ENCODE measurements at places on chromosomes 3 and 15. TPM values are rescaled to one million over a fixed set of nuclear protein-coding genes. Genes with fewer than 3 reads are reported as not detected.

- no peak for DNase-seq
Measured at GRCh38 chr3:120130656-120131055, 36.4 kb upstream of the GSK3B start.

Gene CHST13
- total RNA-seq = not detected

GRCh38 chr3:25478964-25479726, 51.1 kb downstream of the RARB start:
- no peak for DNase-seq

DNA sequence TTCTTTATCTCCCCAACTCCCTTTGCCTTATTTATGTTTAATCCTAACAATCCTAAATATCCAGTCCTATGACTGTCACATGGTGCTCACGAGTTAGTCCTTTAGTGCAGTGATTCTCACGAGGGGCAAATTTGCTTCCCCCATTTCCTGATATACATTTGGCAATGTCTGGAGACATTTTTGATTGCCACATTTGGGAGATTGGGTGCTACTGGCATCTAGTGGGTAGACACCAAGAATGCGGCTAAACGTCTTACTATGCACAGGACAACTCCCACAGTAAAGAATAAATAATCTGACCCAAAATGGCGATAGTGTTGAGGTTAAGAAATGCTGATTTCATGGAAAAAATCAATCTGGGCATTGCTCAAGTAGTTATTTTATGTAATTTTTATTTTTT, 466.5 kb downstream of the ROBO2 start:
- no peak for DNase-seq

DNA sequence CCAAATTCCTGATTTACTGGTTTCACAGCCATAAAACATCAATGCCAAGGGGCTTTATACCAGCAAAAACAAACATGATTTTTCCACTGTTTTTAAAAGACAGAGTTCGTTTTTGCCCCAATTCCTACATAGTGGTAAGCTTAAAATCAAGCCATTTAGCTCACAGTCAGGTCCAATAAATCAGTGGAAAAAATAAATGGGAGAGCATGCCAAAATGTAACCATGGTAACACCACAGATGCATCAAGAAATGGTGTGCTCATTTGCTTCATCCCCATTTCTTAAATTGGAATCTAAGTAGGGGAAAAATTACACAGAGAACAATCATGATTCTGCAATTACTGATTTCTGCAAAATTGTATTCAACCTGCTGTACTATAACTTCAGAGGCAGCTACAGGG, 418.8 kb downstream of the MAGI1 start:
- no peak for DNase-seq

- no peak for DNase-seq
Measured at GRCh38 chr3:98519351-98519750, 3.4 kb downstream of the CLDND1 start.

DNA sequence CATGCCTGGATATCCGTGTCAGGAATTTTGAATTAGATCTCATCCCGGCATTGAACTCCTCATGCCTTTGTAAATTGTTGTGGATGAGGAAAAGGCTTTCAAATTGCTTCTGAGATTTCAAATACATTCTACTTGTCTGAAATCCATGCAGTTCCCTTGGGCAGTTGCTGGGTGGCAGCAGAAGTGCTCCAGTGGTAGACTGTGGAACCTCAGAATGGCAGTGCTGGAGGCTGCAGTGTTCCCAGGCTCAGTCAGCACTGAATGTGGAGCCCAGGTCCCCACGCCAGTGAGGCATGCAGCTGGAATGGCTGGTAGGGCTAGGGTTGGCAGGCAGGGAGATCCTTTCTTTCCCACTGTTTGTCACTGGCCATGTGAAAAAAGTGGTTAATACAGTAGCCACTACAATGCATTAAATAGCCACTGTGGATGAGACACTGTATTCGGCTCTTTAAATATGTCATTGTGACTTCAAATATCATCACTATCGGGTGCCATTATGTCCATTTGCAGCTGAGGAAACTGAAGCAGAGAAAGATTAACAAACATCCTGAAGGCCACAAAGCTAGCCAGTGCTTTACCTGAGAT, 98.6 kb downstream of the TPRG1 start:
- DNase-seq = peak; percentile 62

DNA sequence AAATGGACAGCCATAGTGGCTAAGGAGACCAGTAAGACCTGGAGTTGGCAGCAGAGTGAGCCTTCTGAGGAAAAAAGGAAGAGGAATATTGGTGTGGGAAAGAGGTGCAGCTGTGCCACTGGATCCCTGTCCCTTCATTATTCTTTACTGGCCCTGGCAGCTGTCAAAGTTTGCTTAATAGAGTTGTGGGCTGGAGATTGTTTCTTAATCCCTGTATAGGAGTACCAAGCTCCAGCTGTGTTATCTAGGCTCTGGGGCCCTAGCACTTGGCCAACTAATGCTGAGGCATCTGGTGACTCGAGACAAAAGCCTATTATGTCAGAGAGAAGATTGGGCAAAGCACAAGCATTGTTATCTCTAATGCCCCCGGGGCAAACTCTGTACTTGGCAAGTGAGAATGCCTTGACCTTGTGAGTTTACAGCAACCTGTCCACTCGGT, 61.4 kb downstream of the ZNF609 start:
- DNase-seq = peak; percentile 25

DNA sequence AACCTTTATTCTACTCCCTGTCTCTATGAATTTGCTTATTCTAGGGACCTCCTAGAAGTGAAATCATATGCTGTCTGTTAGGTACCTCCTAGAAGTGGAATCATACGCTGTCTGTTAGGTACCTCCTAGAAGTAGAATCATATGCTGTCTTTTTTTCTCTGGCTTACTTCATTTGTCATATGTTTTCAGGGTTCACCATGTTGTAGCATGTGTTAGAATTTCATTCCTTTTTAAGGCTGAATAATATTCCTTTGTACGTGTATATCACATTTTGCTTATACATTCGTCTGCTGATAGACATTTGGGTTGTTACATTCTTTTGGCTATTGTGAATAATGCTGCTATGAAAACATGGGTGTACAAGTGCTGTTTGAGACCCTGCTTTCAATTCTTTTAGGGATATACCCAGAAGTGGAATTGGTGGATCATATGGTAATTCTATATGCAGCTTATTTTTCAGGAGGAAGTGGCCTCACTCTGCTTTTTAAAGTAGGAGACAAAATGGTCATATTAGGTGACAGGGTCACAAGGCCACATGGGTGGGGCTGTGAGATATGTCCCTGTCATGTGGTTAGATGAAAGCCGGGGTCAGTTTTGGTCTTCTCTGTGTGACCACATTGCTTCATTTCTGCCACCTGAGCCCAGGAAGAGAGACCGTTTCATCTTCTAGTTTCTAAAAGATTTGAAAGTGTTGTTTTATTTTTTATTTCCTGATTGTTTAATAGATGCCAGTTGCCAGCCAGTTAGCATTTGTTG, 76.7 kb downstream of the FLNB start:
- no peak for DNase-seq

- DNase-seq = no peak
Measured at GRCh38 chr15:44347495-44347894, 59.0 kb downstream of the GOLM2 start.

Gene CCR9
- total RNA-seq = not detected

Gene SPATA16
- total RNA-seq = not detected

- no peak for DNase-seq
Measured at GRCh38 chr3:86618706-86619105, 372.2 kb downstream of the VGLL3 start.

- DNase-seq = no peak
Measured at GRCh38 chr3:121793078-121793477, 41.8 kb downstream of the IQCB1 start.

Gene SNTN
- not detected for total RNA-seq

GRCh38 chr15:65077981-65078352, 1.4 kb downstream of the KBTBD13 start:
- DNase-seq = peak; percentile 63

Gene GOLGA8K
- total RNA-seq = 0.17 TPM

DNA sequence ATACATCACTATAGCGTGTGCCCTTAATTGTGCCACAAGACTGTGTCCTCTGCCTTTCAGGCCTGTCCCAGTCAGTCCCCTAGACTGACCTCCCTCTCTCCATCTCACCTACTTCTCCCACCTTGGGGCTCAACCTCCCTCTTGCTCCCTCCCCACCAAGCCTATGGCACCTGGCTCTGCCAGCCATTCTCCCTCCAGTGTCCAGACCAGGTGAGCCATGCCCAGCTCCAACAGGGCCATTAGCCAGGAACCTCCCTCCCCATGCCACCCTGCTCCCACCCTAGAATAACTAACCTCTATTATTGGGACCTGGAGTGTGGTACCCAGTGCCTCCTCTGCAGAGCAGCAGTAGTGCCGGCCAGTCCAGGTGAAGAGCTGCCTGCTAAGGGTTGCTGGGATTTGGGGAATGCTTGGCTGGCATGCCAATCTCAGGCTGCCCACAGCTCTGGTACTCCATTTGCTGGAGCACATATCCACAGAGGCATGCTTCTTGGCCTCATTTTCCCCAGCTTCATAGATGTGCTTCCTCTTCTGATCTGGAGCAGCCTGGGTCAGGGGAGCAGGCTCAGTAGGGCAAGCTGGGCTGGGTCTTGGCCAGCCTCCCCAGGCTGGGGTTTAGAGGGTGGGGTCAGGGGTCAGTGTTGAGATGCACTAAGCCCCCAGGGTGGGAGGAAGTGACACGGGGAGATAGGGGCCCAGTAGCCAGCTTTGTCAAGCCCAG, 38.8 kb downstream of the SAXO2 start:
- DNase-seq = no peak

Gene GRIP2
- total RNA-seq = 0.03 TPM

DNA sequence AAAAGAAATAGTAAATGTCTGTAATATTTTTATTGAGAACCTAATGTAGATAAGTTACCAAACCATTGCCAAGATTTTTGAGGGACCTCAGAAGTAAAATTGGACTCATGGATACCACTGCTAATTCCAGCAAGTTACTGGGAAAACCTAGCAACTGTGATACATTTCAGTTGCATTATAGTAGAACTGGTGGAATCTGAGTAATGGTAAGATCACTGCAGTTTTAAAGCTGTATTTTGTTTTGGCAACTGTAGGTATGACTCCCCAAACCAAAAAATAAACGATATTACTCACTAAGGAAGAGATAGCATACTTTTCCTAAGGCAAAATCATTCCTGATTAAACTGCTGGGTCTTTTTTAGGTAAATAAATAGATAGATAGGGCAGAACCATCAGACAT, 54.0 kb downstream of the ARMC8 start:
- no peak for DNase-seq

Gene KY
- not detected for total RNA-seq

Gene GOLGA8J
- total RNA-seq = not detected

Gene SYNPR
- not detected for total RNA-seq

DNA sequence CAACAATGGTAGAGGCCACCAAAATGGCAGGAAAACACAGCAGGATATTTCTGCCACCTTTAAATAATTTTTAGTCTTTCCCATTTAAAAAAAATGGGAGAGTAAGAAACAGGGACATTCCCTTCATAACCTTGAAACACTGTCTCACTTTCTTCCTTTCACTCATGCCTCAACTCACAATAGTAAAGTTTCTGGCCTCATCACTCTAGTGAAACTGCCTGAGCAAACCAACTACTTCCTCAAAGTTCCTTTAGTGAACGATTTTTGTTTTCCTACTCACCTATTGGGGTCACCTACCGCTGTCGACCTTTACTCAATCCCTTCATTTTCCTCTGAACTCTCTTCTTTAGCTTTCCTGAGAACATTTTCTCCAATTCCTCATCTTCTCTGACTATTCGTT, 33.0 kb downstream of the SHC4 start:
- DNase-seq = no peak

Gene PROS1
- total RNA-seq = 31.1 TPM

Gene PPARG
- total RNA-seq = 19.4 TPM
